T-cell (primary cell): ENCODE measurements at places on chromosomes 16 and 17. TPM values are rescaled to one million over a fixed set of nuclear protein-coding genes. Genes with fewer than 3 reads are reported as not detected.

DNA sequence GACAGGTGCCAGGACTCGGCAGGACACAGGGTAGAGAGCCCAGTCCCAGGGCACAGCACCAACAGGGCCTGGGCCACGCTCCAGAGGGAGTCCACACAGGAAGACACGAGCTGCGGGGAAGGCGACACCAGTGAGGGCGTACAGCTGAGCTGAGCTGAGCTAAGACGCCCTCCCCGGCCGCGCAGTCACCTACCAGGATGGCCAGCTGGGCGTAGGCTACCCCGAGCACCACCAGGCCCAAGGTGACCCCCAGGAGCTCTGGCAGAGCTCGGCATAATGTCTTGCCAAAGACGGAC lies 42.6 kb downstream of the TSC2 start:
- no peak overlapping the region for H3K4me3 ChIP-seq
- no peak for DNase-seq
- H3K36me3 ChIP-seq = peaks cover 58% of the 10 kb centered on the region
- H3K27me3 ChIP-seq = no peaks in the 10 kb centered on the region
- H3K4me1 ChIP-seq = no peaks in the 10 kb centered on the region
- no peak overlapping the region for H3K27ac ChIP-seq

DNA sequence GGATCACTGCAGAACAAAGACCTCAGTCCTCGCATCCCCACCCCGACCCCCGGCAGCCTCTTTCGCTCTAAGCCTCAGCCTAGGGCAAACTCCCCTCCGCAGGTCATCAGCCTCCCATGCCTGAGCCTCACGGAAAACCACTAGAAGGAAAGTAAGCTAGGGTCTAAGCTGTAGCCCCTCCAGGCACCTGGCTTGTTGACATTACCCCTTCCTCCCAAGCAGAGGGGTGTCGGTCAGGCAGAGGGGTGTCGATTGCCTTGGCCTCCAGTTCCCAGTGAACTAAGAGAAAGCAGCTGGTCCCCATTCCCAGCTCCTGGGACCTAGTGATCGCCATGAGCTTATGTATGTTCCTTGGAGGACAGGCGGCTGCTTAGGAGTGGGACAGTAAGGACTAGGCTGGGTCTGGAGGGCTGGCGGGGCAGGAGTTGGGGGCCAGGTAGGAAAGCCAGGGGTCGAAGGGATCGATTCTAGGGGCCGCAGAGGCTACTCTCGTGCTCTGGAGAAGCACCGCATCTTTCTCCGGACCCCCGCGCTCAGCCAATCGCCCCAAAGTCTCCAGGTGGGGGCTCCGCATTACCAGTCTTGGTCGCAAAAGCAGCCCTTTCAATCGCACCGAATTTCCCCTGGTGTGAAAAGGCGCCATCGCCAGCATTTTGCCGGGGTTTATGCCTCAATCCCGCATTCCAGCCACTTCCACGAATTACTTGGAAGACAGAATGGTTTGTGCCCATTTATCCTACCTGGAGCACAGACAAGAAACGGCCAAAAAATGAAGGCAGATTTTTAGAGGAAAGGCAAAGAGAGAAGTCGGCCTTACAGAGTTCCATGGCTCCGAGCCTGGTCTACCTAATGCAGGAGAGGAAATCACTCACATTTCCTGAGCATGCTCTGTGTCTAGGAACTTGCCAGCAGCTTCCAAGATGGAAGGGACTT lies 21.3 kb upstream of the HOXB13 start:
- H3K4me1 ChIP-seq = peaks cover 2% of the 10 kb centered on the region
- H3K36me3 ChIP-seq = no peaks in the 10 kb centered on the region
- peaks cover 89% of the 10 kb centered on the region for H3K27me3 ChIP-seq
- H3K27ac ChIP-seq = no peak overlapping the region

HOXB8 gene
- not detected for total RNA-seq

DNA sequence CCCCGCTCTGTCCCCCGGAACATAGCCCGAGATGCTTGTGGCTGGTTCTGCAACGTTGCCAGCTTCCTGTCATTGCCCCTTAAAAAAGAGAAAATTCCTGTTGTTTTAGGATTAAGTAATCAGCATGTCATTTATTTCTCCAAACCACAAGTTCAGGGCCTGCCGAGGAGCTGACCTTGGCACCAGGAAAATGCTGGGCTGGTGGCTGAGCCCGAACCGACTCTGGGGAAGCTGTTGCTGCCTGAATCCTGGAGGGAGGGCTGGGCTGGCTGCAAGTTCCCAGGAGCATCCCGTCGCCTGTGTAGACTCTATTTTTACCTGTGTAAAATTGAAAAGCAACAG lies 130.9 kb upstream of the FOXF1 start:
- peaks cover 14% of the 10 kb centered on the region for H3K27me3 ChIP-seq
- H3K4me1 ChIP-seq = no peaks in the 10 kb centered on the region
- no peak for DNase-seq
- H3K27ac ChIP-seq = no peak overlapping the region
- no peak overlapping the region for H3K4me3 ChIP-seq

GRCh38 chr17:807523-808294 lies 25.6 kb downstream of the MRM3 start:
- DNase-seq = no peak
- H3K4me3 ChIP-seq = no peak overlapping the region
- no peak overlapping the region for H3K27ac ChIP-seq
- H3K27me3 ChIP-seq = no peaks in the 10 kb centered on the region

GRCh38 chr17:40032322-40033320 lies 17.4 kb downstream of the CSF3 start:
- H3K27ac ChIP-seq = no peak overlapping the region
- H3K36me3 ChIP-seq = peaks cover 43% of the 10 kb centered on the region
- no peak overlapping the region for H3K4me3 ChIP-seq

CTRL gene
- 9.4 TPM for total RNA-seq

- no peak for DNase-seq
- no peaks in the 10 kb centered on the region for H3K36me3 ChIP-seq
- H3K4me1 ChIP-seq = peaks cover 15% of the 10 kb centered on the region
These were observed 3.0 kb downstream of the CDH1 start for GRCh38 chr16:68739964-68740627.

DNA sequence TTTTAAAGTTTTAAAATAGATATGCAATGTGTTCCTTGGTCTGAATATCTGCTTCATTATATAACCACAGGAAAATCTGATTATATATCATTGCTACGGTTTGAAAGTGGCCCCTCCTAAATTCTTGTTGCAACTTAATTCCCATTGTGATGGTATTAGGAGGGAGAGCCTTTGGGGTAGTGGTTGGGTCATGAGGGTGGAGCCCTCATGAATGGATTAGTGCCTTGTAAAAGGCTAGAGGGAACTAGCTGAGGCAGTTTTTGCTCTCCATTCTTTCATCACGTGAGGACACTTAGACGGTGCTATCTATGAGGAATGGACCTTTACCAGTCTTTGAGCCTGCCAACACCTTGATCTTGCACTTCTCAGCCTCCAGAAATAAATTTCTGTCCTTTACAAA lies 7.6 kb downstream of the ABCA6 start:
- H3K27me3 ChIP-seq = no peaks in the 10 kb centered on the region
- no peaks in the 10 kb centered on the region for H3K36me3 ChIP-seq
- DNase-seq = no peak
- no peaks in the 10 kb centered on the region for H3K4me1 ChIP-seq

DNA sequence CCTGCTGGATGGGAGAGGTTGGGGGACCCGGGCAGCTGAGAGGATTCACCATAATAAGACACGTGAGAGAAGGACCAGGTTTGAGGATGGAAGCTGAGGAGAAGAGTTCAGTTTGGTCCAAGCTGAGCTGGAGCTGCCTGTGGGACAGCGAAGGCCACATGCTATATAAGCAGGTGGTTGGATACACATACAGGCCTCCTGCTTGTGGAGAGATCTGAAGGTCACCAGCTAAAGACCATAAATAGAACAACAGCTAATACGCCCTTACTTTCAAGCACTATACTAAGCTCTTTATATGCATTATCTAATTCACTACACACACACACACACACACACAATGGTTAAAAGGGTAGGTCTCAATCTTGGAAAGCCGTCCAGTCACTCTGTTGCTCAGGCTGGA lies 32.1 kb downstream of the DUSP14 start:
- no peaks in the 10 kb centered on the region for H3K27me3 ChIP-seq
- no peaks in the 10 kb centered on the region for H3K4me1 ChIP-seq
- H3K36me3 ChIP-seq = peaks cover 12% of the 10 kb centered on the region
- DNase-seq = no peak

DNA sequence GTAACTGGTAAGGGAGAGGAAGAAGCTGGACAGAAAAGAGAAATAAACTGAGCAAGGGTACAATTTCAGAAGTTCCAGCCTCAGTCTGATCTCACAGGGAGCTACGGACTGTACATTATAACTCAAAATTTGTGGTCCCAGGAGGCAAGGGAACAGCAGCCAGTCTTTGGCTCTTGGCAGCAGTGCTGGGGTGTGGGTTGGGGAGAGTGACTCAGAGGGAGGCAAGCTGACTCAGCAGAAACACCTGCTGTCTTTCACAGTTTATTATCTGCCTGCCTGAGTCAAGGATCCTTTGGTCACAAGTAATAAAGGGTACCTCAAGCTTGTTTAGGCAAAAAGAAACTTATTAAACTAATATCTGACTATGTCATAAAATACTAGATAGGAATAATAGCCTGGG lies 73.5 kb upstream of the KIF2B start:
- no peak overlapping the region for H3K27ac ChIP-seq
- H3K4me1 ChIP-seq = no peaks in the 10 kb centered on the region
- H3K27me3 ChIP-seq = no peaks in the 10 kb centered on the region
- DNase-seq = no peak
- no peaks in the 10 kb centered on the region for H3K36me3 ChIP-seq

DNA sequence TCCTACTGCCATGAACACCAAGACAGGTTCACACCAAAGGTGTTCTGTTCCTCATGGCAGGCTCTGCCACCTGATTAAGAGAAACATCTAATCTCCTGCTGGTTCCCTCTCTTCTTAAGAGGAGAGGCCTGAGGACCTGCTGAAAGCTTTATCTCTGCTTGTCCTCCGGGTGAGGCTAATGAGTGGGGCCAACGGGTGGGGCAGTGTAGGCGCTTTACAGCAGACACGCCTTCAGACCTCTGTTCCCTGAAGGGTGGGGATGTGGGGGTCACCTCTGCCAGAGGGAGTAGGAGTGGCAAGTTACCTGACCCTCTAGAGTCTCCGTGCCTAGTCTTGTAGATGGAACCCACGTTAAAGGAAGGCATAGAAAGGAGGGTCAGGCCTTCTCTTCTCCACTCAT lies 4.2 kb upstream of the MRM1 start:
- peaks cover 5% of the 10 kb centered on the region for H3K4me1 ChIP-seq
- no peak overlapping the region for H3K27ac ChIP-seq
- no peaks in the 10 kb centered on the region for H3K36me3 ChIP-seq
- no peak for DNase-seq
